ENCODE measurements at places on chromosomes 3 and 15.

GRCh38 chr3:50297896-50298725 lies 1.1 kb downstream of the HYAL3 start:
- DNase-seq = no peak

GRCh38 chr15:81983497-81983896 lies 62.3 kb downstream of the MEX3B start:
- no peak for DNase-seq

DNA sequence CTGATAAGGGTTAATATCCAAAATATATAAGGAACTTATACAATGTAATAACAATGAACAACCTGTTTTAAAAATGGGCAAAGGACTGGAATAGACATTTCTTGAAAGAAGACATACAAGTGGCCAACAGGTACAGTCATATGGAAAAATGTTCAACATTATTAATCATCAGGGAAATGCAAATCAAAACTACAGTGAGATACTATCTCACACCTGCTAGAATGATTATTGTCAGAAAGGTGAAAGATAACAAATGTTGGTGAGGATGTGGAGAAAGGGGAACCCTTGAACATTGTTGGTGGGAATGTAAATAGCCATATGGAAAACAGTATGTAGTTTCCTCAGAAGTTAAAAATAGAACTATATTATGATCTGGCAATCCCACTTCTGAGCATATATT lies 20.4 kb downstream of the GOLM2 start:
- DNase-seq = no peak

DNA sequence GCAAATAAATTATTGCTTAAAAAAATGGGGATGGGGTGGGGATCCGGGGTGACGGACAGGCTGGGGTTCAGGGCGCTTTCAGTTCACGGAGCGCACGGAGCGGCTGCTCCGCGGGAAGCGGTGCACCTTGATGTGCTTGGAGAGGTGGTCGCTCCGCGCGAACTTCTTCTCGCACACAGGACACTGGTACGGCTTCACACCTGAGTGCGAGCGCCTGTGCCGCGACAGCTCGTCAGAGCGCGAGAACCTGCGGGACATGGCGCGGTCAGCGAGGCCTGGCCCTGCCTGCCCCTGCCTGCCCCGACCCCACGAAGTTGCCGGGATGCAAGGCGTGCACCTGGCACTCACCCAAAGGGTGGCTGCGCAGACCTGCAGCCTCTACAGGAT lies 13.6 kb downstream of the KLF15 start:
- DNase-seq = no peak

DNA sequence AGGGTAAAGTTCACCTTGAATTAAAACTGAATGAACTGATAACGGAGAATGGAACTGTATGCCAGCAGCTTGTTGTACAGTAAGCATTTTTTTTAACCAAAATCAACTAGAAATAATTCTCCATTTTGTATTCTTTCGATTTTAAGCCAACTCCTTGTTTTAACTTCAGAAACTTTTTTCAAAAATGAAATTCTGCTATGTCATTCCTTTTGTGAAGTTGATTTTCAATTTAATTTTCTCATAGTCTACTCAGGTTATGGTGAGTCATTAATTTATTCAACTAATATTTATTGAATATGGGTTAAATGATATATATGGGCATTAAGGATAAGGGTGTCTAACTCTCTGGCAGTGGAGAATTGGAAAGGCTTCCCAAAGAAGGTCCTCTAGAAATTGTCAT lies 53.7 kb downstream of the RASA2 start:
- no peak for DNase-seq

DNA sequence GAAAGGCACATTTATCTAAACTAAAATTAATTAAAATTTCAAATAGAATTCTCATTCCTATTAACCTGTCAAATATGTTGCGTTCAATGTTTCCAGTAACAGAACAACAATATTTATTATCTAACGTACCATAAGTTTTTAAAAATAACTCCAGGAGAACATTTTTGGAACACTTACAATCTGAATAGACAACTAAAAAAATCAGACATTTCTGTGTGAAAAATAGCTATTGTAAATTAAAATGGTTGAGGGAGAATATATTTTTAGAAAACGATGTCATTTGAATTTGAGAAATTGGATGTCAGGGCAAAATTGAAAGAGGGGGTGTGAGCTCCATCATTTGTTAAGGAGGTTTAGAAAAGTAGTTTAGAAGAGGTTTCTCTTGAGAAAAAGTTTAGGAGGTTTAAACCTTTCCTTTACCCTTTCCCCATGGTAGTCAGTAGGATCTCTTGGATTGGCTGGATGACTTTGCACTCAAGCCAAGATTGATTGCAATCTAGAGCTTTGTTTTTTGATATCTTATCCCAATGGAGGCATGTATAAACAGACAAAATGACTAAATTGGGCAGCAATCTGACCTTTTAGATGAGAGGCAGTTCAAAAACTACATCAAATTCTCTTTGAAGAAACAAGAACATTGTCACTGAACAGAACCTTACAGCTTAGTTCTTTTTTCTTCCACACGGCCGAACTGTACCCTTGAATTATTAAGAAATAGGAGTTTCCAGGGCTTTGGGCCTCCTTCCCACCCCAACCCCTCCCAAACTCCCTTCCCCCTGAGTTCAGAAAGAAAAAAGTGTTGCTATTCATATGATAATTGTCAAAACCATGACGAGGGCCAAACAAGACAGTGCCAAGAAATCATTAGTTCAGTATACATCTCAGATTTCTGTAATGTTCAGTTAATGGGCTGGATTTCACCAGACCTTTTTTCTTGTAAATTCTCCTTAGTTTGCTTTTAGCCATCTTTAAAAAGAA lies 79.7 kb upstream of the CDIN1 start:
- no peak for DNase-seq

GRCh38 chr3:31622636-31623288 lies 90.0 kb downstream of the STT3B start:
- no peak for DNase-seq

DNA sequence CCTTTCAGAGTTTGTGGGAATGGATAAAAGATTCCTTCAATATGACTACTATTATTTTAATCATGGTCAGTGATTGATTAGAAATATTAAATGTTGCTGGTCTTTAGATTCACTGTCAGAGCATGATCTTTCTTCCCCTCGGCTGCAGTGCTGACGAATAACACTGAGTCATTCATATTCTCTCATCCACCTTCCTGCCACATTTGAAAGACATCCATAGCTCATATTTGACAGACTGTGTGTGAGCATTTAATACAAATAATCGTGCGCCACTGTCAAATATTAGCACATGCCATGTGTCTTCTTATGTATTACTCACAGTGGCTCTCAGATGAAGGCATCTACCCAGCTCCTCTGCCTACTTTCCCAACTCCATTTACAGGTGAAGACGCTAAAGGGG lies 476.5 kb upstream of the TPRG1 start:
- DNase-seq = no peak

DNA sequence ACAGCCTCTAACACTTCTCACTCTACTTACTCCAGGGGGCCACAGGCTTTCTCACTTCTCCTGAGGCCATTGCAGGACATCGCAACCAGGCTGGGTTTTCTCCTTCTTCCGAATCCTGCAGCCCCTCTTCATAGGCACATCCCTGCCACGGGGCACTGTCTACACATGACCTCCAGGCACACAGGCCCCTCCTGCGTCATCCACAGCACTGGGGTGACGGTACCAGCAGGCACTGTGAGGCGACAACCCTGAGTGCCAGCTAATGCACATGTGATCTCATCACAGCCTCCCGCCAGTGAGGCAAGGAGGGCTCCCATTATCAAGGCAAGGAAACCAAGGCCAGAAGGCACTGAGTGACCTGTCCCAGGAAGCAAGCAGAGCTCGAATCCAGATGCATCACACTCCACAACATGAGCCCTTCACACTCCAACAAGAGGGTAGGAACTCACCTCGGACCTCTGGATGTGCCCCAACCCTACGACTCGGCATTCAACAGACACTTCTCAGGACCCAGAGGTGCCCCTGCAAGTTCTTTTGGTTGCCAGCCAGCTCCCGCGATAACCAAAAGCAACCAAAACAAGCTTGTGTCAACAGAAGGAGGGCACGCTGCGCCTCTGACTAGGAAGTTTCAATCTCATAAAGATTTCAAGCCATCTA lies 16.7 kb downstream of the FAM174B start:
- no peak for DNase-seq

DNA sequence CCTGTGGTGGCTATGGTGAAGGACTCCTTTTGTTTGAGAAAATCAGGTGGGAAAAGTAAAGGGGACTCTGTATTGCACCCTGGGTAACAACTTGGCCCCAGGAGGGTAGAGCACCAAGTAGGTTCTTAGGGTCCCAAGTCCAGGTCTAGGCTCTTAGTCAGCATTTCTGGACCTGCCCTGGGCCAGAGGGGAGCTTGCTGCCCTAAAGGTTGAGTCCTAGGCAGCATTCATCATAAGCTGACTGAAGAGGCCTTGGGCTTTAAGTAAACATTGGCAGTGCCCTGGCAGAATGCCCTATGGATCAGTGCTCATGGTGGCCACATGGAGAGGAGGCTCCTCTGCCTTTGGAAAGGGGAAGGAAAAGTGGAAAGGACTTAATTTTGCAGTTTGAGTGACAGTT lies 268.5 kb upstream of the CTNNB1 start:
- no peak for DNase-seq

- DNase-seq = peak; percentile 55
These were observed at the start of gene DIS3L for GRCh38 chr15:66293419-66294156. Gene DIS3L, plus strand, starts transcription at chr15:66293568. Its CDS starts 29 bp downstream, at chr15:66293597.

- no peak for DNase-seq
These were observed 56.1 kb upstream of the TRPM1 start for GRCh38 chr15:31157644-31158069.

GRCh38 chr15:101551696-101552591 lies 62.4 kb upstream of the PCSK6 start:
- no peak for DNase-seq

DNA sequence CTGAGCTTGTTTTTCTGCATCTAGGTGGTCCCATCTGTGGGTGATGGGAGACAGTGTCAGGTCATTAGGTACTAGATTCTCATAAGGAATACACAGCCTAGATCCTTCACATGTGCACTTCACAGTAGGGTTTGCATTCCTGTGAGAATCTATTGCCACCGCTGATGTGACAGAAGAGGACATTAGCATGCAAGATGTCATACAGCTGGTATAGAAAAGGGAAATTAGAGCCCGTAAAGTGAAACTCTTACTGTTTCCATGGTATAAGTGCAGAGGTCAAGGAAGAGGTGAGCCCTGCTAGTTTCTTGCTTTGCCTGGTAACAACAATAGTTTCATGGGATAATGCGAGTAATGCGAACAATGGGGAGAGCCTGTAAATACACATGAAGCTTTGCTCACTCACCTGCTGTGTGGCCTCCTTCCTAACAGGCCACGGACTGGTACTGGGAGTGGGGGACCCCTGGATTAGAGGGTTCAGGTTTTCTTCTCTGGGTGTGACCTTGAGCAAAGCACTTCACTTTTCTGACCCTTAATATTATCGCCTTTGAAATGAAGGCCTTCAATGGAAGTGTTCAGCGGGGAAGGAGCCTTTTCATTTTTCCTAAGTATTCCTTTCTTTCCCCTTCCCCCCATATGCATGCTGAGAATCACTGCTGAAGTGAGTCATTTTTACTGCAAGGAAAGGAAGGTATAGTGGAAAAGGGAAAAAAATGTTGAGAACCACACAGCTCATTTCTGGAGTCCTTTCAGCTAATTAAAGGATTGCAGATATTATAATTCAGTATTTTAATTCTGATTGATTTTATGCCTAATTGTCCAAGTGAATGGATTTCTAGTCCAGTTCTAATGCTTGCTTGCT lies 286.4 kb downstream of the UBE2E2 start:
- DNase-seq = no peak

- no peak for DNase-seq
These were observed 30.1 kb downstream of the DIS3L start for GRCh38 chr15:66323312-66323928.

GRCh38 chr3:188701485-188701969 lies 470.2 kb upstream of the TPRG1 start:
- no peak for DNase-seq

- DNase-seq = no peak
These were observed 557.6 kb downstream of the IGSF11 start for GRCh38 chr3:118476885-118477618.

GRCh38 chr3:78632925-78633553 lies 1134.8 kb downstream of the ROBO1 start:
- DNase-seq = no peak

DNA sequence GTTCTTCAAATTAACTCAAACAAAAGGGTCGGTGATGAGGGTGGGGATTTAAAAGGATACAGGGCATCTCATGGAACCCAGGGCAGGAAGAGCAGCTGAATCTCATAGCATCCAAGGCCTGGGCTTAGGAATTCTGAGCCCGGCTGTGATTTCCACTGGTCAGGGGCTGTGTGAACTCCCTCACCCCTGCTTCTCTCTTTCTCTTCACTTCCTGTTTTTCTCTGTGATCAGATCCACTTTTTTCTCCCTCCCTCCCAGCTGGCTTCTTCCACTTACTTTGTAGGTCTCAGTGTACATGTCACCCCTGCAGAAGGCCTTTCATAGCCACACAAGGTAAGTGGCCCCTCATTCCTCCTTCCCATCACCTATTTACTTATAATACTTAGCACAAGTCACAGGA lies 68.2 kb upstream of the CORO2B start:
- DNase-seq = no peak

- no peak for DNase-seq
These were observed 151.9 kb downstream of the ADAMTS17 start for GRCh38 chr15:100189849-100190248.

DNA sequence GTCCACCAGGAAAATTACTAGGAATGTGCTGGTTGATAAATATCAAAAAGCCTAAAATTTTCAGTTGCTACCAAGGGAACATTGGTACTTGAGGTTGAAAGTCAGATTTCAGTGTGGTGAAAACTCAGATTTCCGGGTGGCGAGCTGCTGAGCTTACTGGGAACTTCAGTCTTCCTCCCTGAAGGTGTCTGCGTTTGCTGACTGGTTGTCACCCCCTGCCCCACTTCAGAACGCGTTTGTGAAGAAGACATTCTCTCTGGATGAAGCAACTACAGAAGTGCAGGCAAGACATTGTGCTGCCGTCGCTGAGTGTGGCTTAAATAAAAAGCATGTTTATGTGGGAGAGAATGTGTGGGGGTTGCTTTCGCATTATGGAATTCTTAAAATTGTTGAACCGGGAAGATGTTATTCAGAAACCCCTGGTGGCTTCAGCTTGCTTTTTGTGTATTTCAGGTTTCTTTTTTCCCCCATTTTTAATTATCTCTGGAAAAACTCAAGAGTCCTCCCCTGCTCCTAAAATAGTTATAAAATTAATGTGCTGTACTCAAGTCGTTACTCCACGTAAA lies 7.1 kb downstream of the FAM81A start:
- DNase-seq = no peak

DNA sequence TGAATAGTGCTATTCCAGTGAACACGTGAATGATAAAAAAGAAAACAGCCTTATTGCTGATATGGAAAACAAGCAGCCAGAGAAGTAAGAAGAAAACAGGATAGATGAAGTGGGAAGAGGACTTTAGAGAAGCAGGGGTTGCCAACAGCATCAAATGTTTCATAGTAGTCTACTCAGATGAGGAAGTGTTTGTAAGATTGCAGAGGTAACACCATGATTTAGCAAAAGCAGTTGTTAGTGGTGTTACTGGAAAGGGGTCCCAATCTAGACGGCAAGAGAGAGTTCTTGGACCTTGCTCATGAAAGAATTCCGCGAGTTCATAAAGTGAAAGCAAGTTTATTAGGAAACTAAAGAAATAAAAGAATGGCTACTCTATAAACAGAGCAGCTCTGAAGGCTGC lies 108.8 kb upstream of the MCTP2 start:
- DNase-seq = no peak

GRCh38 chr3:112187300-112187699 lies 54.3 kb upstream of the GCSAM start:
- no peak for DNase-seq

GRCh38 chr15:53470743-53471142 lies 288.7 kb downstream of the WDR72 start:
- DNase-seq = no peak

Data from mammary epithelial cell (primary cell).